ENCODE measurements at places on chromosomes 7 and 10.

- no peak for DNase-seq
- H3K27me3 ChIP-seq = peaks cover 9% of the 10 kb centered on the region
- H3K36me3 ChIP-seq = no peaks in the 10 kb centered on the region
Measured at GRCh38 chr10:51620131-51620530, 79.3 kb downstream of the CSTF2T start.

GRCh38 chr7:94579470-94579869 is 69.9 kb downstream of the CASD1 start:
- no peak overlapping the region for H3K4me3 ChIP-seq
- H3K27ac ChIP-seq = no peak overlapping the region
- no peaks in the 10 kb centered on the region for H3K27me3 ChIP-seq
- no peaks in the 10 kb centered on the region for H3K4me1 ChIP-seq
- H3K36me3 ChIP-seq = peaks cover 4% of the 10 kb centered on the region

- H3K27me3 ChIP-seq = no peaks in the 10 kb centered on the region
- no peak overlapping the region for H3K27ac ChIP-seq
- H3K36me3 ChIP-seq = no peaks in the 10 kb centered on the region
- no peak overlapping the region for H3K4me3 ChIP-seq
Measured at GRCh38 chr10:36725581-36726520, 399.5 kb upstream of the ANKRD30A start.

DNA sequence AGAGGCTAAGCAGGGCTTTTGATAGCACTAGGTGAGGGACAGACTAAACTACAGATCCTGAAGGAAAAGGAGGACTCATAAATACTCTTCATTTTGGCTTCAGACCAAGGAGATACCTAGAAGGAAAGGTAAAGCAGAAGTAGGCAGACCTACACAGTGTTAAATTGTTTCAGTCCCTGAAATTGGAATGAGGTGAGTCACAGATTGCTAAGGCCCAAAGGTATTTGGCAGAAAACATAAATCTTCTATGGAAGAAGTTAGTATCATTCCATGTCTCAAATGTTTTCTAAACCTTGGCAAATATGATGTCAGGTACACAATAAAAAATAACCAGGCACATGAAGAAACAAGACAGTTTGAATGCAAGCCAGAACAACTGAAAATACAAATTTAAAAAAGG is 30.0 kb downstream of the MTERF1 start:
- H3K36me3 ChIP-seq = peaks cover 1% of the 10 kb centered on the region
- H3K27ac ChIP-seq = no peak overlapping the region
- DNase-seq = no peak
- H3K4me3 ChIP-seq = no peak overlapping the region
- peaks cover 22% of the 10 kb centered on the region for H3K4me1 ChIP-seq

GRCh38 chr10:44471410-44471809 is 86.5 kb upstream of the CXCL12 start:
- H3K27ac ChIP-seq = no peak overlapping the region
- peaks cover 22% of the 10 kb centered on the region for H3K27me3 ChIP-seq
- H3K36me3 ChIP-seq = peaks cover 2% of the 10 kb centered on the region
- no peak overlapping the region for H3K4me3 ChIP-seq
- no peak for DNase-seq

DNA sequence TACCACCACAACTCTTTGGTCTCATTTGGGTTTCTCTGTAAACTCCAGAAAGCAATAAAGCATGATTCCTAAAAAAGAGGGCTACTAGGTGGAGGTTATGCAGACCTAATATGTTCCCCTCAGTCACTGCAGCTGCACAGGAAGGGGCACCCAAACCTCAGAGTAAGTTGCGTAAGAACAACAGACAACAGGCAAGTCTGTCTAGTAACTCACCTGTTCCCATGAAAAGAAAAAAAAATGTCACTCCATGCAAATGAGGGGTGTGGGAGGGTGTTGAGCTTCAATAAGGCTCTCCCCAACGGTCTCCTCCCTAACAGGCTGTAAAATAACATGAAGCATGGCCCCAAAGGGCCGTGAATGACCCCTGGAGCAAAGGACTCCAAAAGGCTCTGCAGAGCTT is 461.4 kb downstream of the KCNMA1 start:
- H3K4me1 ChIP-seq = no peaks in the 10 kb centered on the region
- H3K27ac ChIP-seq = no peak overlapping the region

DNA sequence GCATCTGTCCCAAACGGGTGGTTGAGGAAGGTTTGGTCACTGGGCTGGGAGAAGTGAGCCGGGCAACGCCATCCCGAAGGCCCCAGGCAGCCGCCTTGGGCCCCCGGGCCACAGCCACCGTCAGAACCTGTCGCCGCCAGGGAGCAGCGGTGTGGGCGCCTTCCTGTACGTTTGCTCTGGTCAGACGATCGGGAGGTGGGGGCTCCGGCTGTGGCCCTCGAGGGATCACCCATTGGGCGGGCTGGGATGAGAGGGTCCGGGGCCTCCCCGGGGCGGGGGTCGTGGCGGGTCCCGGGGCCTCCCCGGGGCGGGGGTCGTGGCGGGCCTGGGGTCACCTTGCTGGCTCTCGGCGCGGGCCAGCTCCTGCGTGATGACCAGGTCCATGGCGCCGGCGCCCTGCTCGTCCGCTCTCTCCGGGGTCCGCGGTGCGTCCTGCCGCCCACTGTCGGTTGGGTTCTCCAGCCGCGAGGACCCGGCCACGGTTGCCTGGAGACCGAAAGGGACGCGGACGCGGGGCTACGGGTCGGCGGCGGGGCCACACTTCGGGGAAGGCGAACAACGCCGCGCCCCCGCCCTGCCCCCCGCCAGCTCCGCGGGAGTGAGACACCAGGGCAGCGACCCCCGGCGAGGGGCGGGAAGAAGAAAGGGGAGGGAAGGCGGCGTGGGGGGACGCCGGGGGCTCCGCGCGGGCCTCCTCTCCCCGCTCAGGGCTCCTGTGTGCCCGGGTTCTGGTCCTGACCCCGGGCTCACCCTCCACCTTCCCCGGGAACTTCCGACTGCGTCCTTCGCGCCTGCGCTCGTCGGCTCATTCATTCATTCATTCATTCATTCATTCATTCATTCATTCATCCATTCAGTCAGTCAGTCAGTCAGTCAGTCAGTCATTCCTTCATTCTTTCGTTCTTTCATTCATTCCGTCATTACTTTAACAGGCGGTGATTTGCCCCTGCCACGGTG is at the start of gene CFAP46:
Gene CFAP46 (minus strand): TSS at position 470 of the 957 bp plus-strand sequence. CDS start 86 bp downstream, at position 384.
- H3K27ac ChIP-seq = no peak within 1 kb of the TSS
- peak within 1 kb of the TSS; percentile 62 for H3K4me3 ChIP-seq
- DNase-seq = no peak

- no peak overlapping the region for H3K4me3 ChIP-seq
- H3K27ac ChIP-seq = no peak overlapping the region
- H3K4me1 ChIP-seq = peaks cover 9% of the 10 kb centered on the region
- no peaks in the 10 kb centered on the region for H3K27me3 ChIP-seq
- no peaks in the 10 kb centered on the region for H3K36me3 ChIP-seq
Measured at GRCh38 chr7:641269-641671, 85.2 kb upstream of the DNAAF5 start.

DNA sequence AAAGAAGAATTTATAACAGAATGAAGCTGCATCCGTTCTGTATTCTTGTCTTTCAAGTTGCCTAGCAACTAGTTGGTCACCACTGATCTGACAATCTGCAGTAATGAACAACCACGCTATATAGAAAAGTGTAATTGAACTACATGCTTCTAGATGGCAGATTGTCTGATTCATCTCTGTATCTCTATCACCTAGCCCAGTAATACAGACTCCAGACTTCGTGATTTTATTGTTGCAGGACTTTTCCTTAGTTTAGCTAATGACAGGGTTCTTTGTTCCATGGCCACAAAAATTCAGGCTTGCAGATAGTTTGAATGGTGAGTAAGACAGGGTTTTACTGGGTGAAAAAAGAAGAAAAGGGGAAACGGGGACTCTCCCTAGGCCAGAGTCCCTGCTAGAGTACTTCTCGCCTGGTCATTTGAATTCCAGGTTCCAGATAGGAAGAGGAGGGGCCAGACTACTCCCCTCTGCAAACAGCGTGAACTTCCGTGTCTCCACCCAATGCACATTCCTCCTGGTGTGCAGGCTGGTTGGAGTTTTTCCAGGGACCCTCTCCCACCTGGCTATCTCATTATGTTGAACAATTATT is 45.9 kb downstream of the COL1A2 start:
- H3K4me1 ChIP-seq = peaks cover 7% of the 10 kb centered on the region
- no peak overlapping the region for H3K4me3 ChIP-seq
- peaks cover 52% of the 10 kb centered on the region for H3K27me3 ChIP-seq
- no peak for DNase-seq
- no peaks in the 10 kb centered on the region for H3K36me3 ChIP-seq

GRCh38 chr7:84548366-84549365 is 354.1 kb upstream of the SEMA3A start:
- H3K27me3 ChIP-seq = no peaks in the 10 kb centered on the region
- no peaks in the 10 kb centered on the region for H3K4me1 ChIP-seq
- H3K27ac ChIP-seq = no peak overlapping the region
- no peak for DNase-seq
- H3K36me3 ChIP-seq = no peaks in the 10 kb centered on the region

GRCh38 chr10:101687071-101687658 is 7.8 kb downstream of the FBXW4 start:
- H3K4me1 ChIP-seq = peaks cover 77% of the 10 kb centered on the region
- no peak overlapping the region for H3K4me3 ChIP-seq
- H3K27ac ChIP-seq = peak overlapping the region; percentile 2

GRCh38 chr10:12186323-12186722 is 9.4 kb downstream of the NUDT5 start:
- no peak overlapping the region for H3K4me3 ChIP-seq
- no peak for DNase-seq
- H3K27me3 ChIP-seq = no peaks in the 10 kb centered on the region
- H3K4me1 ChIP-seq = peaks cover 30% of the 10 kb centered on the region

GRCh38 chr10:69119896-69120295 is 4.1 kb upstream of the VPS26A start:
- H3K27me3 ChIP-seq = no peaks in the 10 kb centered on the region
- no peak overlapping the region for H3K4me3 ChIP-seq
- no peak for DNase-seq
- peaks cover 4% of the 10 kb centered on the region for H3K4me1 ChIP-seq
- H3K27ac ChIP-seq = no peak overlapping the region

- H3K4me3 ChIP-seq = no peak overlapping the region
- no peak overlapping the region for H3K27ac ChIP-seq
- no peaks in the 10 kb centered on the region for H3K36me3 ChIP-seq
- H3K27me3 ChIP-seq = no peaks in the 10 kb centered on the region
- DNase-seq = no peak
Measured at GRCh38 chr10:82981137-82981723, 1106.2 kb downstream of the NRG3 start.

GRCh38 chr7:42735081-42735480 is 176.8 kb downstream of the C7orf25 start:
- H3K4me1 ChIP-seq = no peaks in the 10 kb centered on the region
- H3K36me3 ChIP-seq = no peaks in the 10 kb centered on the region
- H3K27me3 ChIP-seq = peaks cover 10% of the 10 kb centered on the region

- no peaks in the 10 kb centered on the region for H3K27me3 ChIP-seq
- H3K4me3 ChIP-seq = no peak overlapping the region
- no peak overlapping the region for H3K27ac ChIP-seq
- peak; percentile 14 for DNase-seq
Measured at GRCh38 chr7:131370523-131370968, 42.9 kb downstream of the MKLN1 start.

GRCh38 chr10:20623546-20623945 is 273.6 kb downstream of the NEBL start:
- DNase-seq = no peak
- H3K4me3 ChIP-seq = no peak overlapping the region
- no peak overlapping the region for H3K27ac ChIP-seq
- no peaks in the 10 kb centered on the region for H3K27me3 ChIP-seq
- peaks cover 2% of the 10 kb centered on the region for H3K36me3 ChIP-seq
- H3K4me1 ChIP-seq = no peaks in the 10 kb centered on the region

DNA sequence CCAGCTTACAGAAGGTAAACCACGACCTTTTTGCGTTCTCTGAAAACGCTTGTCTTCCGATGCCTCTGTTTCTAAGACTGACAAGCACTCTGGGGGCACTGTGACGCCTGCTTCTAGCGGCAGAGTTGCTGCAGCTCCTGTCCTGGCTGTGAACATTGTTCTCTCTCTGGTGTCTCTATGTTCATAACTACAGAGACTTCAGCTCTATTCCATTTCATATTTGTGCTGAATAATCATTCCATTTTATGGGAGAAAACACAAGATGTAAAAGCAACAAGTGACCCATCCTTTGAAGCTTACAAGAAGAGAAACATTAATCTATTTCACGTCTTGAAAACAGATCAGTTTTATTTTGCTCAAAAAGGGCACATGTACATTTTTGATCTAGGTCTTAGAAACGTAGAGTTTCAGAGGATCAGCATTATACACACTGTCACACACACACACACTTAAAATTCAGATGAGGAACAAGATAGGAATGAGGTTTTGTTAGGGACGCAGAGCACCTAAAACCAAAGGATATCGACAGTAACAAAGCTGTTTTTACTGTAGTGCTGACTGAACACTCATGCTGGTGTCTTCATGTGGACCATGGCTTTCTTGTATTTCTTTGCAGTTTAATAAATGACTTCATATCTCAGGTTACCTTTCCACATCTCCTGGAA is 3.0 kb downstream of the IKZF1 start:
- no peak for DNase-seq
- H3K4me1 ChIP-seq = peaks cover 60% of the 10 kb centered on the region
- peaks cover 60% of the 10 kb centered on the region for H3K36me3 ChIP-seq
- H3K4me3 ChIP-seq = peak overlapping the region; percentile 96
- peak overlapping the region; percentile 99 for H3K27ac ChIP-seq
- no peaks in the 10 kb centered on the region for H3K27me3 ChIP-seq

DNA sequence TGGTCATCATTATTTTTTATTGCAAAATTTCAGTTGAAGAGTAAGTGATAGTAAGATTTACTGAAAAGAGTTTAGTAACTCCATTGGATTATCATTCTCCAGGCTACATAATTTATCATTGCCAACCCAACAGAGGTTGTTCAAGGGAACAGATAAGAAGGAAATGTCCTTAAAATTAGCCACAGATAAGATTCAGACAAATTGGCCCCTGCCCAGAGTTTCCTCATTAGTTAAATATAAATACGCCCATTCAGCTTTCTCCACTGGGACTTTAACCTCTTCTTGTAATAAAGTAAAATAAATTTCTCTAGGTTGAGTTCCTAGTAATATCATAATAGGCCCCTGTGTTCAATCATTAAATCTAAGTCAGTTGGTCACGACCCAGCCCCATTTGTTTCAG is 27.7 kb upstream of the PHYHIPL start:
- H3K4me3 ChIP-seq = no peak overlapping the region
- no peak overlapping the region for H3K27ac ChIP-seq
- H3K27me3 ChIP-seq = no peaks in the 10 kb centered on the region

GRCh38 chr7:44060948-44061644 is 4.3 kb downstream of the PGAM2 start:
- H3K4me1 ChIP-seq = peaks cover 29% of the 10 kb centered on the region
- H3K27ac ChIP-seq = no peak overlapping the region
- H3K4me3 ChIP-seq = no peak overlapping the region
- no peak for DNase-seq

GRCh38 chr10:50351483-50352146 is 100.3 kb upstream of the ASAH2 start:
- peaks cover 41% of the 10 kb centered on the region for H3K4me1 ChIP-seq
- DNase-seq = no peak
